ENCODE measurements at places on chromosomes 1 and 21.

DNA sequence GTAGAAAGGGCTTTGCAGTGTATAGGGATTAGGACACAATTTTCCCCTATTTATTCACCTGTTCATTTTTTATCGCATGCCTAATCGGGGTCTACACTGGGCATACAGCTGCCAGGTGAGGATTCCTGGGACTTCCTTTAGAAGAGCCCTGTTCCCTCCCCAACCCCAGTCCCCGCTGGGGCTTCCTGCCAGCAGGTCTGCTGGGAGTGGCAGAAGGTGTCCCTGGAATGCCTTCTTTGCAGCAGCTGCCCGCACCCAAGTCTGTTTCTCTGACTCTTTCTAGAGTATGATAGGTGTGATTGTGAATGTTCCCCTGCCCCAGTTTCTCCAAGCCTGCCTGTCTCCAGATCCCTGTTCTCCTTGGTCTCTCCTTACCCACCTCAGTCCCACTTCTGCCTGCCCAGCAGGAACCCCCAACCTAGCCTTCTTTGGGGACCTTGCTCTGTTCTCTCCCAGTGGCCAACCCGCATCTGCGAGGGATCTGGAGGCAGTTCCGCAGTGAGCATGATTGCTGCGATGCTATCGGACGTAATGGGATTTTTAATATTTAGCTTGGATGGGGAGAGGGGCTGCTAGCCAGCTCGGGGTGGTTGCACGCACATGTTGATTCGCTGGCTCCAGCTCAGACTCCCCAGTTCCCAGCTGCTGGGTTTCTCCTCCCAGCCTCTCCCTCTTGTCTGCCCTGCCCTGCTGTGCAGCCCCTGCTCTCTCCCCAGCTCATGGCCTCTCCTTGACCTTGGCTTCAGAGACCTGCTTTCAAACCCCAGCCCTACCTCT is 79.8 kb downstream of the EPHB2 start:
- no peak for DNase-seq

DNA sequence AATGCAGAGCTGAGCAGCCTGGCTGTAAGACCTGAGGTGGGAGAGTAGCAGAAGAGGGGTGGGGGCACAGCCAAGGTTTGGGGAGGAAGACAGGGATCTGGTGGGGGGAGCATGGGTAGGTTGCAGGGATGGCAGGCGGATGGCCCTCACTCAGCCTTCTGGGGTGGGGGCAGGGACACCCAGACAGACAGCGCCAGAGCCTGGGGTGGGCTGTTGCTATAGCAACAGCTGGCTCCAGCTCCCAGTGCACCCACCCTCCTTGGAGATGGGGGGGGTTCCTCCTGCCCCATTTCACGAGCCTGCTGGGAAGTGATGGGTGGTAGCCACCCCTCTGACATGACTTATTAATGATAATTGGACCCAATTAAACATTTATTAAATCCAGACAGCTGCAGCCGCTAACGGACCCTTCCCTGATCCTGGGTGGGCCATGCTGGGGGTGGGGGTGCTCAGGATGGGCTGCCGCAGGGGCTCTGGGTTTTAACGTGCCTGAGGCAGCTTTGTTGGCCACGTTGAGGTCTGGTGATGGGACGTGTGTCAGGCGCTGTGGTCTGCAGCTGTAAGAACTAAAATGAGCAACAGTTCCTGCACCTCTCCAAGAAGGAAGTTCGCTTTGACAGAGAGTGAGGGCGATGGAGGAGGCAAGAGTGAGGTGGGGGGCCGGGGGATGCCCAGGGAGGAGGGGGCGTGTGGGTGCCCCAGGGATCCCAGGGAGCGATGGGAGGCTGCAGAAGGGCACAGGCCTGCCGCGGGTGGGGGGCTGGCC is 19.4 kb downstream of the AGRN start:
- no peak for DNase-seq

- DNase-seq, result no peak
Measured at GRCh38 chr1:44617703-44618029, 56.6 kb downstream of the TMEM53 start.

DNA sequence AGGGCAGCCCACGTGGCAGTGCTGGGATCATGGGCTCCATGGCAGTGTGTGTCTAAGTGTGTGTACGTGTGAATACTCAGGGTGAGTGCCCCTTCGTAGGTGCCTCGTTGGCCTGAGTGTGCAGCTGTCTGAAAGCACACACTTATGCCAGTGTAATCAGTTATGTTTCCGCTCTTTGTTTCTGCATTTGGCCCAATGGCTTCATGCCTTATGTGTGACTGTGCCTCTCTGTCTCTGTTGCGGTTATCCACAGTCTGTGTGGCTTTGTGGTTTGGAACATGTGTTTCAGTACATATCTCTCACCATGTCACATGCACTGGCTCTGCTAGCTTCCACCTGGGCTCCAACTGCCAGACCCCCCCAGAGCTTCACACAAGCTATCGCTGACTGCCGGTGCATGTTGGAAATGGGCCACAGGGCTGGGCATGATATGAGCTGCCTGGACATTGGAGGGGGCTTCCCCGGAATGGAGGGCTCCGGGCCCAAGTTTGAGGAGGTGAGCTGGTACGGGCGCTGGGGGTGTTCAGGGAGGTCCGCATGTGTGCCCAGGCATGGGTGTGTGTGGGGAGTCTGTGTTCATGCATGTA is 70.3 kb upstream of the TINAGL1 start:
- DNase-seq, result peak; percentile 36

Measured in KG1 (cell line).